ENCODE measurements at places on chromosomes 4 and X.

GRCh38 chr4:4560642-4561041, 18.8 kb upstream of the STX18 start:
- DNase-seq = no peak

- no peak for DNase-seq
Measured at GRCh38 chr4:85737254-85737653, 262.3 kb downstream of the ARHGAP24 start.

GRCh38 chr4:136320465-136320813, 1211.9 kb downstream of the PCDH18 start:
- DNase-seq = no peak

DNA sequence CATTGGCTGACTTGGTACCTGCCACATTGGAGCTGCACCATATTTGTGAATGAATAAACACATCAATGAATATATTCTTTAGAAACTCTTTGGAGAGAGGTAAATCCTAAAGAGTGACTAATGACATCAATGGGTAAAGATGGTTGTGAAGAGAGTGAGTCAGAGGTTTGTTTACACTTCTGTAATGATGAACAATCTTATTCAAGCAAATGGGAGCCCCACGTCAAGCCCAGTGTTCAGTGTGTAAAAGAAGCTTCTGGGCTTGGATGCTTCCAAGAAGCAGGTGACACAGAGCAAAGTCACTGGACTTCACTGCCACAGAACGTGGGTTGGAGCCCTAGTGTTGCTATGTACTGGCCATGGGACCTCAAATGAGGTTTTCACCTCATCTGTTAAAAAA, 319.0 kb downstream of the STK32B start:
- no peak for DNase-seq

GRCh38 chrX:24774650-24775049, 80.9 kb downstream of the POLA1 start:
- no peak for DNase-seq

DNA sequence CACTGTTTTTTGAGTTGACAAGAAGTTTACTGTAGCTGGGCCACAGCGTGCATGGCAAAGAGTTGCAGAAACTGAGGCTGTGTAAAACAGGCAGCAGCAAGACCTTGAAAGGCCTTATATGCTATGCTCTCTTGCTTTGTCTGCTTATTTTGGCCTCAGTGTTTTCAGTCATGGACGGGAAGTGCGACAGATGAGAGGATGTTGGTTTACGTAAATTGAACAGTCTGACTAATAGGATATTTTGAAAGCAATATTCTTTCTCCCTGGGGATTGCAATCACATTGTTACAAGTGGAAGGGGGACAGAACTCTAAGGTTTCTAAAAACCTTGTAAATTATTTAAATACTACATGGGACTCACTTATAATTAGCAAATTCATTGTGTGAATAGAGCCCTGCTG, 32.2 kb upstream of the MAGEA10 start:
- DNase-seq = no peak

- no peak for DNase-seq
Measured at GRCh38 chrX:38262715-38263620, 42.3 kb upstream of the SRPX start.

DNA sequence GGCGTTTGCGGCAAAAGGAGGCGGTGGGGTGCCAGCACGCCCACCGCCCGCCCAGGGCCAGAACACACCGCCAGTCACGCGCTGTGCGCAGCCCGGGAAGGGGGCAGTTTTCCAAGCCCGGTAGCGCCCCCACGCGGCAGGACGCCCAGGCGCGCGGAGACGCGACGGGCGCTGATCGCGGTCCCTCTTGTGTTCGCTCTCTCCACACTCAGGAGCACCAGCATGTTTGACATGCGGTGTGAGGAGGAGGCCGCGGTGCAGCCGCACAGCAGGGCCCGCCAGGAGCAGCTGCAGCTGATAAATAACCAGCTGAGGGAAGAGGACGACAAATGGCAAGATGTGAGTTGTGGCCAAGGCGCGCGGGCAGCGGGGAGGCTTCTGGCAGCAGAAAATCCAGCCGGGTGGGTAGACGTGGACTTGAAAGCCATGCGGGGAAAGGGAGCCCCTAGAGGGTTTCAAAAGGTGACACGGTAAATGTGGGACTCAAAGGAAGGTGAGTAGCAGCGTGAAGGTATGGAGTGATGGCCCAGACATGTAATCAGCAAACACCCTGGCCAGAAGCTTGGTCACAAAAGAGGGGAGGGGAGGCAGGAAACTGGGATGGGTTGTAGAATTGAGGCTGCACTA, 104.1 kb downstream of the PHOX2B start:
- DNase-seq = peak; percentile 85

- DNase-seq = peak; percentile 16
Measured at GRCh38 chr4:90495211-90495610, 368.0 kb downstream of the CCSER1 start.

DNA sequence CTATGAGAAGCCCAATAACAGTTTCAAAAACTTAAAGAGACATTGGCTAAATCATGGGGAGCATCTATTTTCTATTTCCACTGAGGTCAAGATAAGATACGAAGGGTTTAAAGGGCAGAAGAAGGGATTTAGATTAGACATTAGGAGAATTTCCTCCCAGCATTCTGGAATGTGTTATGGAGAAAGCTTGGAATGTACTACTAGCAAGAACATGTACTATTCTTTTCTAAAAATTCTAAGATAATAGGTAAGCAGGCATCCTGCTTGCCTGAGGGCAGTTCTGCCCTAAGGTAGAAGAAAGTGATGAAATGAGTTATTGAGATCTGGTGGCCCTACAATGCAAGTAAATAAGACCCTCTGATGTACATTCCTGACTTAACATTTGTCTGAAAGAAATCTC, 279.2 kb downstream of the NR3C2 start:
- DNase-seq = no peak

DNA sequence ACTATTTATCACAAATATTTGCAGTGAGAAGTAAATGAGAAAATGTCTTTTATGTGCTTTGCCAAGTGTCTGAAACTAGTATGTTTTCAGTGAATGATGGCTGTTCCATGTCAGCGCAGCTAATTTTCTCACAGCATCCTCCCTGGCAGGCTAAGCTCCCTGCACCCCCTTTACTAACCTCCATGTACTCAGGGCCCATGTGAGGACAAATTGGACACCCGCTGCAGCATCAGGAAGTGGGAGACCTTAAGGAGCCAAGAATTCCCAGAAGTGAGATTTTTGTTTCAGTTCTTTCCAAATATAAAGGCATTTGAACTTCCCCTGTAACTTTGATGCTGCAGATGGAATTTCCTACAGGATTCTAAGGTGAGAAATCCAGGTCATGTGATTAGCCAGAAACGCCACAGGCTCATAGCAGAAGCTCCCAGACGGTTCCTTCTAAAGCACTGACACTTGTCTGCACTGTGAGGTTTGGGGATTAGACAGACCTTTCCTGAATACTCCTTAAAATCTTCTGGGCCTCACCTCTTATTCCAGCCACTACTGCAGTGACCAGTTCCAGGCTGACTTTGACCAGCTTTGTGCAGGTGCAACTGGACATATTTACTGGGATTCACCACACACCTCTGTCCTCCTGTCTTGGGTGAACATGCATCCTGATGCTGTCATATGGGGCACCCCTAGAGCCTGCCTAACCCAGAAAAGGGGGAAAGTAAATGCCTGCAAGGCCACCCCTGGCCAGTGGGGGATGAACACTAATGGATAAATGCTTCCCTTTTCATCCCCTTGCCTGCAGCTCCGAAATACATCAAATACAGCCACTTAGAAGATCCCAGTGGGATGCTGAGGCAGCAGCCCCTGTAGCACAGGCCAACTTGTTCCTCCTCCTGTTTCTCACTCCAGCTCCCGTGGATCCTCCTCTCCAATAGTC, 45.9 kb downstream of the LGI2 start:
- peak; percentile 70 for DNase-seq

DNA sequence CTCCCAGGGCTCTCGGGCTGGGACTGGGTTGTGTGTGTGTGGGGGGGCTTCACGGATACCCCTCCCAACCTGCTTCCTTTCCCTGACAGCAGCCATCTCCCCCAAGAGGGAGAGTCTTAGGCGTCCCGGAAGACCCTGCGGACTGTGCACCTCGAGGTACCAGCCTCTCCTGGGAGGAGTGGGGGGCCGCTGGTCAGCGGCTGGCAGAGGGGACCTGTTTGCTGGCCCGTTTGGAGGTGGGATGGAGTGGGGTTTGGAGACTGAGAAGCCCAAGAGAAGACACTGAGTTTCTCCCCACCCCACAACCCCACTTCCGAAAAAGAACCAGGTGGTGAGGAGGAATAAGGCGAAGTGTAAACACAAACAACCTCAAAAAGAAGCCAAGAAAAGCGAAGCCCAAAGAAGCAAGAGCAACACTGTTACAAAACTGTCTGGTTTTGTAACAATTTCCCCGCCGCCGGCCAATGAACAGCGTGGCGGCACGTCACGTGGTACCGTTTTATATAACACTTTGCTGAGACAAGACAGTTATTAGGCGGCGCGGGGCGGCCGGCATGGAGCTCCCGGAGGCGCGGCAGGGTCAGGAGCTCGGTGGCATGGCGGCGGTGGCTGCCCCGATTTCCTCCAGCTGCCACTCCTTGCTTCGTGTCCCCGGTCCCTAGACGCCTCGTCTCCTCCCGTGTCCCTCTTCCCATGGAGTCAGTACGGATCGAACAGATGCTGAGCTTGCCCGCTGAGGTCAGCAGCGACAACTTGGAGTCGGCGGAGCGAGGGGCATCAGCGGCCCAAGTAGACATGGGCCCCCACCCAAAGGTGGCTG, at the start of gene LONRF3:
LONRF3 (plus strand) TSS at position 531 of the 820 bp plus-strand sequence; CDS start at position 694, 163 bp downstream.
- peak; percentile 57 for DNase-seq

GRCh38 chr4:164937576-164938270, 39.7 kb downstream of the TRIM61 start:
- DNase-seq = no peak

GRCh38 chr4:156547891-156548290, 423.7 kb downstream of the PDGFC start:
- no peak for DNase-seq

GRCh38 chr4:149031399-149031798, 589.2 kb upstream of the NR3C2 start:
- DNase-seq = no peak

- DNase-seq = no peak
Measured at GRCh38 chr4:189200353-189200752, 740.3 kb upstream of the FRG1 start.

DNA sequence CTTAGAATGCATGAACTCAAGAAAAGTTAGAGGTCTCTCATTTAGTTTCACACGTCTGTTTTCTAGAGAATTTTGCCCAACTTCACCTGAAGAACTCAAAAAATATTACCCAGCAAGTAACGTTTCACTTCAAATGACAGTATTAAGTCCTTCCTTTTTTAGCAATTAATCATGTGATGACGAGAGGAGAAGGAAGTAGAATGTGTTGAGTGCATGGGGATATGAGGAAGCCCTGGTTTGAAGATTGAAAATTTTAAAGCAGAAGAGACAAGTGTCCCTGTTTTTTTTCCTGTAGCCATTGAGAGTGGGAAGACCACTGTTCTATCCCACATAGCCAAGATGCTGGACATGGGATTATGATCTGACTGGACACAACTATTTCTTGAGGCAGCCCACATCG, 406.3 kb upstream of the CPEB2 start:
- no peak for DNase-seq

GRCh38 chr4:6372649-6373525, 99.5 kb downstream of the PPP2R2C start:
- peak; percentile 62 for DNase-seq

DNA sequence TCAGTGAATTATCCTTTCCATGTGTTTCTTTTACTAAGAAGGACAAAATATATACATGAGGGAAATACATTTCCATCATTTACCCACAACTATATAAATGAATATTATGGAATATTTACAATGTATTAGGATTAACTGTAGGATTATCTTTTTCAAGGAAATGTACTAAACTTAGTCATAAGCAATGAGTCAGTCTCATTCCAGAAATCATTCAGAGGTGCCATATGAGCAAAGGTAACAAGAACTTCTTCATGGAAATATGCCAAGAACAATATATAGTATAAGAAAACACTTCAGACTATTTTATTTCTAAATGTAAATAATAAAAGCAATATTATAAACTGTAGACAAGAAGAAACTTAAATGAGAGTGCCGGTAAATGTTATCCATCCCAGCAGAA, 67.1 kb downstream of the USP38 start:
- no peak for DNase-seq

GRCh38 chr4:25552580-25553271, 102.9 kb upstream of the SLC34A2 start:
- DNase-seq = peak; percentile 71
